IPS DF 6.9 (cell line): ENCODE measurements at places on chromosomes 12 and 14.

- no peak for DNase-seq
Measured at GRCh38 chr14:70759398-70759797, 49.9 kb downstream of the MAP3K9 start.

DNA sequence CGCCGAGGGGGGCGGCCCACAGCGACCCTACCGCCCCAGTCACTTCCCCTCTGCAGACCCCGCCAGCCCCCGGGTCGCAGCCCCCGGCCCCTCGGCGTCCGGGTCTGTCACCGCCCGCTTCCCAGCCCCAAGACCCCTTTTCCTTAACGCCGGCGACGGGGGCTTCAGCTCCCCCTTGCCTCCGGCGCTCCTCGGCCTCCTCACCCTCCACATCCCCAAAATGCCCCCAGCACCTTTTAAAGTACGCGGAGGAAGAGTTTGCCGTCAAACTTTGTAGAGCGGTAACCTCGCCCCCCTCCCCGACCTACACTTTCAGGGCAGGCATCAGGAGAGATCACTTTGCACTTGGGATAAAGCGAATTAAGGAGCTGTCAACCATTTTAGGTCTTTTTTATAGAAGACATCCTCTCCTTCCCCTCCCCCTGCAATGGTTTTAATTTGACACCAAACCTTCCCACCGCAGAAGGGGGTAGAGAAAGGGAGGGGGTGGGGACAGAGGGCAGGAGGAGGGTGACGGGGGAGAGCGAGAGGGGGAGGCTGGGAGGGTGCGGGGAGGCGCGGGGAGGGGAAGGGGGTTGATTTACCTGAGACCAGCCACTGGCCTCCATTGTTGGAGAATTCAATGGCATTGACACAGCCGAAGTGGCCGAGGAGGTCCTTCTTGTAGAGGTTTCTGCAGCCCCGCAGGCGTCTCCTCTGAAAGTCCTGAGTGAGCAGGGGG, 578 bp downstream of the DCAF5 start:
- DNase-seq = no peak

GRCh38 chr12:16297521-16297920, 20.0 kb upstream of the SLC15A5 start:
- DNase-seq = no peak

DNA sequence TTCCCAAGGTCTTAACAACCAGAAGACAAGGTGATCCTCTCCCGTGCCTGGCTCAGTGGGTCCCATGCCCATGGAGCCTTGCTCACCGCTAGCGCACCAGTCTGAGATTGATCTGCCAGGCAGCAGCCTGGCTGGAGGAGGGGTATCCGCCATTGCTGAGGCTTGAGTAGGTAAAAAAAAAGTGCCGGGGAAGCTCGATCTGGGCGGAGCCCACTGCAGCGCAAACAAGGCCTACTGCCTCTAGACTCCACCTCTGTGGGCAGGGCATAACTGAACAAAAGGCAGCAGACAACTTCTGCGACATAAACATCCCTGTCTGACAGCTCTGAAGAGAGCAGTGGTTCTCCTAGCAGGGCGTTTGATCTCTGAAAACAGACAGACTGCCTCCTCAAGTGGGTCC, 104.0 kb downstream of the C14orf39 start:
- no peak for DNase-seq

- DNase-seq = no peak
Measured at GRCh38 chr12:105464406-105464805, 133.9 kb downstream of the C12orf75 start.

DNA sequence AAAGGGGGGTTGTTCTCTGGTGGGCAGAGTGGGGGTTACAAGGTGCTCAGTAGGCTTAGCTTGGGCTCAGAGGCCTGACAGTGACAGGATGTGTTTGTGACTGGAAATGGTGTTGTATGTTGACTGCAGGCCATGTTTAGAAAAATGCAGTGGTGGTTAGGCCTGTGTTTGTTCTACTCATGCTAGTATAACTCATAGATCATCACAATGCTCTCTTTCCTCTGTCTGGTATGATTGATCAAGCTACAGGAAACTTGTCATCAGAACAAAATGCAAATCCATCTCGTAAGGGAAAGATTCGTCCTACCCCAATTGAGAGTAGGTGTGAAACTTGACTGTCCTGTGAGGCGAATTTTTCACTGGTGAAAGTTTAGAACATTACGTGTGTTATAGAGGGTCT, 11.8 kb downstream of the TPH2 start:
- DNase-seq = no peak

- DNase-seq = no peak
Measured at GRCh38 chr14:61202124-61202523, 79.0 kb downstream of the TMEM30B start.

DNA sequence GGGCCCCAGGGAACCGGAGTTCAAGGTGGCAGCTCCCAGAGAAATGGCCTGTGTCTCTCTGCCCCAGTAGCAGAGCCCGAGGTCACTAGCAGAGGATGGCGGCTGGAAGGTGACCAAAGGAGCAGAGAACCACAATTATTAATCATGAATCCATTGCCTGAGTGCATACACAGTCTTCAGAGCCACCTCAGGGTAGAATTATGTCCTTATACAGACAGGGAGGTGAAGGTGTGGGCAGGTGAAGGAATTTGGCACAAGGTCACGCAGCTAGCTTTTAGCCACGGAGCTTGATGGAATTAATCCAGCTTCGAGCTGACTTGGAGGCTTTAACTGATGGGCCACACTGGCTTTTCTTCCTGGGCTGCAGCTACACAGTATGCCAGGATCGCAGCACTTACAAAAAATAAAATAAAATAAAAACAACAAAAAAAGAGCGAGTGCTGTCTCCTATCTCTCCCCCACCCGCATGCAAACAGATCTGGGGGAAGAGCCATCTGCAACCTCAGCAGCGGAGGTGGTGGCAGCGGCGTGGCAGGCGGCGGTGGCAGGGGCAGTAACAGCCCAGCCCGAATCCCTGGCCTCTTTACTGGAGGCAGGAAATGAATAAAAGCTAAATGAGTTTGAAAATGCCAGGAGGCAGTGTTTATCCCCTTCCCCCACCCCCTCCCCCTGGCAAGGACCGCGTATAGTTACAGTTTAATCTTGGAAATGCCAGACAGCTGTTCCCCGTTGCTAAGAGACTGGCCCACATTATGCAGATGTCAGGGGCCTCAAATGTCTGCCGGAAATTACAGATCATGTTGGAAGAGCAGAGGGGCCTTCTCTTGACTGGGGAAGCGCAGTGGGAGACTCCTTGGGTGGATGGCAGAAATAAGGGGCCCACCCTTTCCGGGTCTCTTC, 93.5 kb downstream of the LRRC74A start:
- DNase-seq = no peak

DNA sequence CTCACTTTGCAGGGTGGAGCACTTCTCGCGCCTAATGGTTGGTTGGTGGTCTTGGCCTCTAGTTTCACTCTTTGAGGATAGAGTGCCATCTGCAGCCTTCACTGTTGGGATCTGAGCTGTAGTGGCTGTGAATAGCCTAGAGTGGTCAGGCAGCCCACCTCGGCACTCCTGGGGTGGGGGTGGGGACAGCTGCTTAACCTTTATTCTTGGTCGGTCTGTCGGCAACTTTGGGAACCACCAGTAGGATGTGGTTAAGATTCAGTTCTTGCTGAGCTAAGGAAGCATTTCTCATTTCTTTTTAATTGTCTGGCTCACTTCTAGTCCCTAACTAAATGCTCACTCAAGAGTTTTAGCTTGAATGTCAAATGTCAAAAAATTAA, 21.1 kb downstream of the TMBIM6 start:
- DNase-seq = no peak

GRCh38 chr12:100254876-100255275, 12.0 kb downstream of the DEPDC4 start:
- no peak for DNase-seq

GRCh38 chr12:3129301-3130056, 52.3 kb downstream of the TSPAN9 start:
- DNase-seq = no peak

DNA sequence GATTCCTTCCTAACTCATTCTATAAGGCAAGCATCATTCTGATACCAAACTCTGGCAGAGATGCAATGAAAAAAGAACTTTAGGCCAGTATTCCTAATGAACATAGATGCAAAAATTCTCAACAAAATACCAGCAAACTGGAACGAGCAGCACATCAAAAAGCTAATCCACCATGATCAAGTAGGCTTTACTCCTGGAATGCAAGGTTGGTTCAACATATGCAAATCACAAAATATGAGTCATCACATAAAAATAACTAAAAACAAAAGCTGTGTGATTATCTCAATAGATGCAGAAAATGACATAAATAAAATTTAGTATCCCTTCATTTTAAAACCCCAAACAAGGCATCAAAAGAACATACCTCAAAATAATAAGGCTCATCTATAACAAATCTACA, 98.9 kb downstream of the ACSS3 start:
- no peak for DNase-seq

DNA sequence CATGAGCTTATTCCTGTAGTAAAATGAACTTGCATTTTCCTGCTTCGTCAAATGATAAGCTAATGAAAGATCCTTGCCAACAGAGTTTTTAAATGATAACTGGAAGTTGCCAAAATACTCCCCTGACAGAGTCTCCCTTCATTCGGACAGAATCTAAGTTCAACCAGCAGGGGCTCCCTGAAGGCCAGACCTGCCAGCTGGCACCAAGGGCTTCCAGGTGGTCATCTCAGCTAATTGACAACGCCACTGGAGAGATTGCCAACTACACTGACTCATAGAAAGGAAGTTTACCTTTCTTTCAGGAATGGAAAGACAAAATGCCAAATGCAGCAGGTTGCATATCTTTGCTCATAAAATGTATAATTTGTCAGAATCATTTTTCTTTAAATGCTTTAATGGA, 462.8 kb downstream of the GXYLT1 start:
- no peak for DNase-seq

DNA sequence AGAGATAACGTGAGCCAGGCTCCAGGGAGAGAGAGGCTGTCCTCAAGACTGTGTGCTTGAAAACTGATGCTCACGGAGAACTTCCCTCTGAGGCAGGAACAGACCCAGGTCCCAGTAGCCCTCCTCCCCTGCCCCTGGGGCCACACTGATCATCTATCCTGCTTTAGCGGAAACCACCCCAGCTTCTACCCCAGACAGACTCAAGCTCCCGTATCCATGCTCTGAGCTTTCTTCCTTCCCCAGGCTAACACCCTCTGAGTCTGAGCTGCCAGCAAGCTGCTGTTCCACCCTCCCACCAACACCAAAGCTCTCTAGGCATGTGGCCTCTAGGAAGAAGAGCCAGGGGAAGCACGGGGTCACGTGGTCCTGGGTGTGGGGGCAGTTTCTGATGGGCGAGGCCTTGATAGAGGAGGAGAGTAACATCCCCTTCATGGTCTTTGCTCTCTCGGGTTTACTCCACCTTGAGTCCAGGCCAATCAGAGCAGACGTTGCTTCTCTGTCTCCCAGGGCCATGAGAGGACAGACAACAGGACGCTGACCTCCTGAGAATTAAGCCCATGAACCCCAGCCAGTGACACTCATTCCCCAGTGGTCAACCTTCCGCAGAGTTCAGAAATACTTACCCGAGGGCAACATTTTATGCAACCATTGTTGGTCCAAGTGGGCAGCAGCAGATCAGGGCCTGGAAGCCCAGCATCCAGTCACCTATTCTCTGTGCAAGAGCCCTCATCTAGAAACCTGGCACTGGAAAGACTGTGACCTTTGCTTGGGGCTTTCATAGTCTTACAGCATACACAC, 1.4 kb downstream of the PCK2 start:
- DNase-seq = no peak

GRCh38 chr12:106341086-106341877, 16.3 kb upstream of the POLR3B start:
- no peak for DNase-seq

- no peak for DNase-seq
Measured at GRCh38 chr14:66425402-66425801, 60.8 kb upstream of the CCDC196 start.

- DNase-seq = no peak
Measured at GRCh38 chr12:71107936-71108335, 49.9 kb downstream of the TSPAN8 start.

GRCh38 chr12:2450553-2450952, 344.2 kb upstream of the FKBP4 start:
- DNase-seq = no peak

DNA sequence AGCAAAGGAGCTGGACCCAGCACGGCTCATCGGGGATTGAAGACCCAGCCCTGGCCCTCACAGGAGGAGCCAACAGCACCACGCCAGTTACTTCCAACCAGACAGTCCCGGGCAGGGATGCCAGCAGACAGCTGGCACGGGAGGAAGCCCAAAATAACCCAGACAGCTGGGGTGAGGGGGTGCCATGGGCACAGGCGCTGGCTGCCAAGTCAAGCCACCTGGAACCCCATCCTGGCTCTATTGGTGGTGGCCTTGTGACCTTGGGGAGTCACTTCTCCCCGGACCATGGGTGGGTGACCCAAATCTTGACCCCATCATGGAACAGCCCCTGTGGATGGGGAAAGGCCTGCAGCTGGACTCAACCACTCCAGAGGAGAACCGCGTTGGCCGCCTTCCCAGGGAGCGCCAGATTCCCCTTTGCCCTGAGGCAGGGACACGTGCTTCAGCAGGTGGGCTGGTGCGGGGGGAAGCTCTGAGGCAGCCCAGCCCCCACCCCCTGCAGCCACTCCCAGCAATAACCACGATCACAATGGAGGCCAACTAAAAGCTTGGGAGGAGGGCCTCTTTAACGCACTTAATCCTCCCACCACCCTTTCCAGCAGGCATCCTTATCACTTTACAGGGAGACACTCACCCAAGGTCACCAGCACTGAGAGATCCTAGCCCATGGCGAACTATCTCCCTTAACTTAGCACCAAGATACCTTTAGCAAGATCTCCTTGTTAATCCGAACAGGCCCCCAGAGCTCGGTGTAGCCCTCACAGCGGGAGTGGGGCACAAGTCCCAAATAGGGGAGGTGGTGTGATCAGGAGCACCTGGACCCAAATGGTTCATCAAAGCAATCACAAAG, 4.7 kb upstream of the RHOF start:
- DNase-seq = no peak

- no peak for DNase-seq
Measured at GRCh38 chr14:36315159-36315853, 5.1 kb downstream of the MBIP start.

DNA sequence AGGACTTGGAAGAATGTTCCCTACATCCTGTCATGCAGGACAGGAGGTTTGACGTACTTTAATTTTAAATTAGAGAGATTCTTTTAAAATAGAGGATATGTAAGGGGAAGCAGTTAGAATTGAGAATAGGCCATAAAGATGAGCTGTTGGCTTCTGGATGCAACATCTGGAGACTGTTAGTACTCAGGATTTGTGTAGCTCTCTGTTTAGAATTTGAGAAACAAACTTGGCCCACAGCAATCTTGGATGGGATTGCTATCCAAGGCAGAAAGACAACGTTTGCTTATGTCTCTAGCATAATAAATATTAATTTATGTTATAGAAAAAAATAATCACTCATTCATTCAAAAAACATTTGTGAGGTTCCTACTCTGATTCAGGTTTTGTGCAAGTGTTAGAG, 398.4 kb upstream of the NOVA1 start:
- DNase-seq = no peak

- DNase-seq = no peak
Measured at GRCh38 chr12:3417937-3418462, 73.0 kb upstream of the PRMT8 start.
